ENCODE measurements at places on chromosomes 6 and 20.

DNA sequence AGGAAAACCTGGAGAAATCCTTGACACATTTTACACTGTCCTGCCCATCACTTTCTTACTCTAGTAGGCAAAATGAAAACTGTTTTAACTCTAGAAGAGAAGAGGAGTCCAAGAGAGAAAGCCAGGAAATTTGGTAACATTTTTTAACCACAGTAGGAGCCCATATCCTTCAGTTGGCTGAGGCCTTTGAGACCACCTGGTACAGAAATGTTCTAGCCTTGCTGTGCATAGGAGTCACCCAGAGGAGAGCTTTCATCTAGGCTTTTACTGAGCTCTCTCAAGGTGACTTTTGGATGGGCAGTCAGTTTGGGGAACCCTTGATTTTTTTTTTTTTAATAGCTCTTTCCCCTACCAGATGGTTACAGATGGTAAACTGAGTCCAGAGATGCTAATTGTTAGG lies 25.0 kb downstream of the LRRN4 start:
- DNase-seq = no peak

GRCh38 chr20:62378215-62378614 lies 8.7 kb upstream of the RPS21 start:
- DNase-seq = no peak

- no peak for DNase-seq
These were observed 13.5 kb downstream of the NCOA7 start for GRCh38 chr6:125804264-125804663.

GRCh38 chr6:160128879-160129516 lies 7.4 kb downstream of the SLC22A1 start:
- DNase-seq = no peak

DNA sequence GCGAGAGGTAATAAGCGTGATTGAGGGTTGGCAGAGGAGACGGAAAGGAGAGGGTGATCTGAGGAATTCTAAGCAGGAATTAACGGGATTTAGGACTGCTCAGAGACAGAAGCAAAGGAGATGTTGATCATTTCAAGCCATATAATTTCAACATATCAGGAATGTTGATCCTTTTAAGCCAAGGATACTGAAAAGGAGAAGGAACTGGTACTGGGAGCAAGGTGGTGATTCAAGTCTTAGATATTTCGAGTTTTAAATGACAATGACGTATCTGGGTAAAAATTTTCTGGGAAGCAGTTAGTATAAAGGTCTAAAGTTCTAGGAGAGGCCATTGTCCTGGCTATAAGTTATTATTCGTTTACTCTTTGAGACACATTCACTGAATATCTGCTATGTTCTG lies 91.3 kb upstream of the OGFRL1 start:
- no peak for DNase-seq

DNA sequence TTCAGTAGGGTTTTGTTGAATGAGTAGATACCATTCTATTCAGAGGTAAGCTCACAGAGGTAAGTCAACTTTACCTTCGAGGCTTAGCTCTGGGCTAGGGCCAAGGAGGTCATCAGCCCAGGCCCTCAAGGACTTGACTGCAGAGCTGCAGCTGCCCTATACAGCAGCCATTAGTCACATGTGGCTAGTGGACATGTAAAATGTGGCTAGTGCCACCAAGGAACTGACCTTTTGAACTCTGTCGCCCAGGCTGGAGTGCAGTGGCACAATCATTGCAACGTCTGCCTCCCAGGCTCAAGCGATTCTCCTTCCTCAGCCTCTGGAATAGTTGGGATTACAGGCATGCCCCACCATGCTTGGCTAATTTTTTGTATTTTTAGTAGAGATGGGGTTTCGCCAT lies 47.9 kb upstream of the EPB41L1 start:
- no peak for DNase-seq

- DNase-seq = no peak
These were observed 28.7 kb downstream of the NTSR1 start for GRCh38 chr20:62737271-62737811.

DNA sequence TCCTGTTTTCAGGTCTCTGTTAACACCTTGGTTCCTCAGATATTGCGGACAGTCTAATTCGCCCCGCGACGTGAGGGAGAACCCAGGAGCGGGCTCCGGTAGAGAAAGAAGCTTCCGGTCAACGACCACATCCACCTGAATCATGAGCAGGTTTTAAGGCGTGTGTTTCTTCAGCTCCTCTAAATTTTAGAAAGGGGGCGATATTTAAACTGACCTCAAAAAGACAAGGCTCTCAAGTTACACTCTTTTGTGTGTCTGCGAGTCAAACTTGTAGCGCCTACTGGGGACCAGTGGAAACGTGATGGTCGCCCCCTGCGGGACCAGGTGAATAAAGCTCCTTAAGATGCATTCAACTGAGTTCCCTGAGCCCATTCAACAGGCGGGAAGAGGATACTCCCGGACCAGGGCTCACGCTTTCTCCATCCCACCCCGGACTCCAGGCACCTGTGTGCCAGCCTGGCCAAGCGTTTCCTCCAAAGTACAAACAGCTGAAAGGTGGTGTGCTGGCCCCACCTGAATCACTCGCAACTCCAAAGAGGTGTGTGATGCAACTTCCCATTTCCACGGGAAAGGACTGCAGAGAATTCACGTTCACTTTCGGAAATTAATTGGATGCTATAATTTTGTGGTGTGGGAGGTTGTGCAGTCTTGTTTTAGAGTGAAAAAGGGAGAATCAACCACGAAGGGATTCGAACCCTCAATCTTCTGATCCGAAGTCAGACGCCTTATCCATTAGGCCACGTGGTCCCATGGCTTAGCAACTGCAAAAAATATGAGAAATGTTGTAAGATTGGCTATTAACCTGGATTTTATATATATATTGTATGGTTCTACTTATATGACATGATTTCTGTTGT lies 17.0 kb downstream of the GPX5 start:
- DNase-seq = peak; percentile 11

GRCh38 chr6:106894978-106895702 lies 79.4 kb downstream of the CD24 start:
- DNase-seq = no peak

DNA sequence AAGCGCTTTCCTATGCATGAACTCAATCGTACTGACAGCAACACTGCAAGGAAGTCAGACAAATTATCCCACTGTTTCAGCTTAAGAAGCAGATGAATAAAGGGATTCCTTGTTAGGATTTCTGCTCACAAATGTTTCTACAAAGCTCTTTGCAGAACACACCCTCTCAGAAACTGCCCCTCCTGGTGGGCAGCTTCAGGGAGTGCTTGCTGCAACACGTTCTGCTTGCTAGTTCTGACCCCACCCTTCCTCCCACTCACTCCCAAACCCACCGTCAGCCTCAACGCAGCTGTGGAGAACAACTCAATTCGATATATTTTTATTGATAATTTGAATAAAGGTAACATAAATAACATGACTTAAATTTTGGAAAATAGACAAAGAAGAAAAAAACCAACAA lies 250.8 kb upstream of the PRDM1 start:
- DNase-seq = no peak

Data from activated T-helper 1 cell treated with anti-CD3 and anti-CD28 coated beads, Interleukin-2, amount 50 U/mL, for 16 hours (primary cell).